Activated CD4-positive, alpha-beta T cell treated with anti-CD3 and anti-CD28 coated beads, Interleukin-2, amount 10 ng/mL, durations not matched to agents 7 days and 5 days (primary cell): ENCODE measurements at places on chromosomes 2 and 18. TPM values are rescaled to one million over a fixed set of nuclear protein-coding genes. Genes with fewer than 3 reads are reported as not detected.

The DLX1 gene
- not detected for total RNA-seq

The SNED1 gene
- 6.1 TPM for total RNA-seq

The NDC80 gene
- total RNA-seq = 96.5 TPM

The ERFE gene
- not detected for total RNA-seq

The STAT4 gene
- total RNA-seq = 72.6 TPM

The AQP12A gene
- total RNA-seq = not detected

- H3K27ac ChIP-seq = no peak overlapping the region
- H3K4me1 ChIP-seq = no peaks in the 10 kb centered on the region
- no peaks in the 10 kb centered on the region for H3K36me3 ChIP-seq
Measured at GRCh38 chr2:86297382-86298147, 39.9 kb downstream of the REEP1 start.

DNA sequence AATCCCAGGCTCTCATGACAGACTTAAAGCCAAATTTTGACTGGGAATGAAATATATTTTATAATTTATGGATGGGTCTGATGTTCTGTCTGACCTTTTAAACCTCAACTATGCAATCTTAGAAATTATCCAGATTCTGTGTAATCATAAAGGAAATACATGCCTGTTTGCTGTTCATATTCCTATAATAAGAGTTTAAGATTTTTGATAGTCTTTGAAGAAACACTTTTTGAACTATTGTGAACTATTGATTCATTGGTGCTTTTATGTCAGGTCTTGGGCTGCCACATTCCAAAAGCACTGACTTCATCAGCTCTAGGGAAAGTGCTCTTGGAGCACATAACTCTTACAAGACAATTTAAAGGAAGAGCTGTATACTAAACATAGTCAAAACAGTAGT, 64.2 kb downstream of the CCDC150 start:
- peaks cover 5% of the 10 kb centered on the region for H3K27me3 ChIP-seq
- no peak overlapping the region for H3K27ac ChIP-seq
- no peak for DNase-seq
- peaks cover 2% of the 10 kb centered on the region for H3K4me1 ChIP-seq
- no peak overlapping the region for H3K4me3 ChIP-seq
- no peaks in the 10 kb centered on the region for H3K36me3 ChIP-seq

DNA sequence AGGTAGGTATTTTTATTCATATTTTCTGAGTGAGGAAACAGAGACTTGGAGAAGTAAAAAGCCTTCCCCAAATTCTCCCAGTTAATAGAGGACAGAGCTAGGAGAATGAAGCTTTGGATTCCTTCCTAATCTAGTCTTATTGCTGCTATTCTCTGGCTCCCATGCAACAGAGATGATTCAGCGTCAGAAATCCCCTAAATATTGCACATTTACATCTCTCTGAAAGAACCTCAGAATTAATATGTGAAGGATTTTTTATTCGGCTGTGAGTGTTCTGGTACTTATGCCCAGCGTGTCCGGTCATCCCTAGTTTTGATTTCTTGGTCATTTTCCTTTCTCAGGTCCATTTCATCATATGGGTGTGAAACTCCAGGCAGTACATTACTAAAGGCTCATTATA, 91.2 kb upstream of the SESTD1 start:
- no peak overlapping the region for H3K4me3 ChIP-seq
- no peaks in the 10 kb centered on the region for H3K4me1 ChIP-seq
- H3K27ac ChIP-seq = no peak overlapping the region
- peaks cover 2% of the 10 kb centered on the region for H3K27me3 ChIP-seq
- H3K36me3 ChIP-seq = no peaks in the 10 kb centered on the region

GRCh38 chr2:189374481-189374880, 66.8 kb upstream of the WDR75 start:
- peaks cover 3% of the 10 kb centered on the region for H3K4me1 ChIP-seq
- no peak overlapping the region for H3K27ac ChIP-seq
- no peak overlapping the region for H3K4me3 ChIP-seq
- no peaks in the 10 kb centered on the region for H3K27me3 ChIP-seq

- no peaks in the 10 kb centered on the region for H3K4me1 ChIP-seq
- no peak overlapping the region for H3K4me3 ChIP-seq
- no peaks in the 10 kb centered on the region for H3K36me3 ChIP-seq
- H3K27ac ChIP-seq = no peak overlapping the region
Measured at GRCh38 chr2:99552529-99552928, 62.7 kb upstream of the REV1 start.

GRCh38 chr2:64052463-64053241, 33.4 kb upstream of the VPS54 start:
- no peaks in the 10 kb centered on the region for H3K36me3 ChIP-seq
- peaks cover 43% of the 10 kb centered on the region for H3K4me1 ChIP-seq
- H3K27ac ChIP-seq = no peak overlapping the region
- H3K27me3 ChIP-seq = no peaks in the 10 kb centered on the region
- H3K4me3 ChIP-seq = no peak overlapping the region

DNA sequence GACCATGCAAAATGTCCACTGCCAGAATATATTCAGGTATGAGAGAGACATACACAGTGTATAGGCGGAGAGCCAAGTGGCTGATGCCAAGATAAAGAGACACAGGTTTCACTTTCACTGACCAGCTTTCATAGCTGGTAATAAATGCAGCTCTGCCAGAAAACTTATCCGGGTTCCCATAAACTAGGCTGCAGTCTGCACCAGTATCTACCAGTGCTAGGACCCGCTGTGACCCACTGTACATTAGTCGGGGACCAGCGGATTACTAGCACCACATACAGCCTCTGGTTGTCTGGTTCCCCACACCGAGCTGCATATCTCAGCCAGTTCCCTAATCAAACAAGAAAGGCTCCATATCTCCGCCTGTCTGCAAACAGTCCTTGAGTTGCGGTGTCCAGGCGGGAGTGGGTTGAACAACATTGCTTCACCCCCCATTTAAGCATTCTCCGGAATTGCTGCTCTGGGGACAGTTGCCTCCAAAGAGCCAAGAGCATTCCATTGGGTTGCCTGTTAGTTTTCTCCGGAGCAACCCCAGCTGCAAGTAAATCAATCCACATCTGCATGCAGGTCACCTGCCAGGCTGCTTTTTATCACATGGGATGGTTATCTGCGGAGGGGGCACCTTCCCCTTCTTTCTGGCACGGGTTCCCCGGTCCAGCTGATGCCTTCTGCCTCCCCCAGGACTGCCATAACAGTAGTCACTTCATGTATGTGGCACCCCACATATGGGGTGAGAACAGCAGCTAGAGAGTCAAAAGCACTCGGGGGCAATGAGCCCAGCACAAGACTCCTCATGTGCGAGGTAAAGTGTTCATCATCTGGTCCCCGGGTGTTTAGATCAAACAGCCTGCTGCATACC, 18.0 kb upstream of the KLHL23 start:
- peaks cover 3% of the 10 kb centered on the region for H3K4me1 ChIP-seq
- H3K4me3 ChIP-seq = no peak overlapping the region
- no peak for DNase-seq
- no peak overlapping the region for H3K27ac ChIP-seq

DNA sequence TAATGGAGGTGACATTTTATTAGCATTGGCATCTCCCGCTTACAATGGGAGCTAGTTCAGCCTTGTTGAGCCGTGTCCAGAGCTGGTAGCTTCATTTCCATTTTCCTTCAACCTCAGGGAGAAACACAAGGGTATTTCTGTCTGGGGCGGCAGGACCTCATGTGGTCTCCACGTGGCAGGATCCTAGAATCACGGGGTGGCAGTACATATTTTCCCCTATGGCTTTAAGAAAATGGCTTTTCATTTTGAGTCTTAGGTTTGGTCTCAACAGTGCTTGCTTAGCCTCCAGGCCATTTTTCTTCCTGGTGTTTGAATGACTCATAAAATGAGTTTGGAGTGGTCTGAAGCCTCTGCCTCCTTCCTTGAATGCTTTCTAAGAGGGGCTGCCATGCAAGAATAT, 20.3 kb downstream of the CABLES1 start:
- H3K27ac ChIP-seq = no peak overlapping the region
- DNase-seq = no peak
- no peaks in the 10 kb centered on the region for H3K27me3 ChIP-seq
- H3K36me3 ChIP-seq = no peaks in the 10 kb centered on the region
- H3K4me1 ChIP-seq = no peaks in the 10 kb centered on the region
